Esophagus mucosa (tissue), 1 donor: ENCODE measurements at places on chromosomes 2 and 18. TPM values are rescaled to one million over a fixed set of nuclear protein-coding genes. Genes with fewer than 3 reads are reported as not detected.

Gene FAP
- 1.3 TPM for total RNA-seq

Gene RFTN2
- total RNA-seq = 1.5 TPM

Gene TCF7L1
- total RNA-seq = 4.5 TPM

Gene GPR45
- not detected for total RNA-seq

Gene TUBA4B
- total RNA-seq = not detected

Gene DLX2
- total RNA-seq = not detected

Gene SERPINB7
- total RNA-seq = 1.4 TPM

Gene PLCL1
- 0.20 TPM for total RNA-seq

Gene GAREM2
- 0.68 TPM for total RNA-seq

Gene RAD51AP2
- total RNA-seq = 0.16 TPM

Gene HK2
- 37.4 TPM for total RNA-seq

Gene APCDD1
- 42.2 TPM for total RNA-seq

Gene RDH14
- total RNA-seq = 11.2 TPM

Gene SPIRE1
- 15.6 TPM for total RNA-seq

Gene CCDC93
- 11.5 TPM for total RNA-seq

Gene TUBB8B
- not detected for total RNA-seq

Gene GALNT14
- total RNA-seq = 26.7 TPM

Gene SCN3A
- 0.28 TPM for total RNA-seq

Gene COMMD1
- total RNA-seq = 31.4 TPM
